ENCODE measurements at places on chromosomes 3 and 15.

- no peak for DNase-seq
These were observed 278.2 kb upstream of the KCNH8 start for GRCh38 chr3:18870074-18870640.

DNA sequence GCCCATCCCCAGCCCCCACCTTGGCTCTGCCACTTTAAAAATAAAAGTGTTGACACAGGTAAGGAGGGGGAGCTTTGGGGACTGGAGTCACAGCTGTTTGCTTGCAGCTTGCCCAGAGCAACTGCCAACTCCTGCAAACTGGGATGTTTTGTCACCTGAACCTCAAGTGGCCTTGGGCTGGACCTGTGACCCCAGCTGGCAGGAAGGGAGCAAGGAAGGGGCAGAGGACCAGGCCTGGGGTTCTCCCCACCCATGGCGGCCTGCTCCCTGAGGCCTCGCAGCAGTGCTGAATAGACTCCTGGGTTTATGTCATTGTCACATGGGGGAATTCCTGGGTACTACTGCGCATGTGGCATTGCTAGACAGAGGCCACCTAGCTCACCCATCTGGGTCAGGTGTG lies 246.9 kb upstream of the TLE3 start:
- no peak for DNase-seq

DNA sequence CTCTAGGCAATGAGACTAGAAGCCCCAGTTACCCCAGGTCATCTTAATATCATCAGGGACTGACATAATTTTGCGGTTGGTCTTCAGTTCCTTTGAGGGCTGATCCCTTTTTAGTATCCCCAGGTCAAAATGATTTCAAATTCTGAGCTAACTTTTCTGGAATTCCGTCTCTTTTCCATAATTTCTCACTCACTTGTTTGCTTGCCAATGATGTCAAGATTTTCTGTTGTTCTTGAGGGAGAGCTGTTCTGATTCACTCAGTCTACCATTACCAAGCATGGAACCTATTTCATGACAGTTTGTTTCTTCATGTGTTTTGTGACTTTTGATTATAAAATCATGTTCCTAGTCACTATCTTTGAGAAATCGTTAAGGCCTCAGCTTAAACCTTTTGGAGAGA lies 190.5 kb upstream of the LYSMD4 start:
- no peak for DNase-seq

GRCh38 chr3:183122257-183122932 lies 23.1 kb upstream of the MCCC1 start:
- no peak for DNase-seq

DNA sequence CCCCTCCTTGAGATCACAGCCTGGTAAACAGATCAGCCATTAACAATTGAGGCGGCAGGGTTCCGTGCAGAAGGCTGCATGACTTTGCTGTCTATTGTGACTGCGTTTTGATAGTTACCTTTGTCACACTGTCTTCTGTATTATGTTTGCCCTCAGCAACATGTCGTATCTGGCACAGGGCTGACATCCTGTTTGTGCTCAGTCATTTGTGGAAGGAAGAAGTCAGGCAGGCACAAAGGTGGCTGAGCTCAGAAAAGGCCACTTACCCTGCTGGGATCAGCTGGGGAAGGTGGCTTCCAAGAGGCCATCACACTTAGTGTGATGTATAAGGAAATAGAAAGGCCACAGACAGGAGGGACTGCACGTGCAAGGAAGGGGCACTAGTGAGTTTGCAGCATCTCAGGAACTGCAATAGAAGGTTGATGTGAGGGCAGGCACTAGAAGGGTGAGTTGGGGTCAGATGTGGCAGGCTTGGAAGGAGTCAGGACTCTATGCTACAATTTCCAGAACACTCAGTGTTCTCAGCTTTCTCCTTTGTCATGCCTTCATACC lies 13.4 kb downstream of the PML start:
- DNase-seq = no peak

DNA sequence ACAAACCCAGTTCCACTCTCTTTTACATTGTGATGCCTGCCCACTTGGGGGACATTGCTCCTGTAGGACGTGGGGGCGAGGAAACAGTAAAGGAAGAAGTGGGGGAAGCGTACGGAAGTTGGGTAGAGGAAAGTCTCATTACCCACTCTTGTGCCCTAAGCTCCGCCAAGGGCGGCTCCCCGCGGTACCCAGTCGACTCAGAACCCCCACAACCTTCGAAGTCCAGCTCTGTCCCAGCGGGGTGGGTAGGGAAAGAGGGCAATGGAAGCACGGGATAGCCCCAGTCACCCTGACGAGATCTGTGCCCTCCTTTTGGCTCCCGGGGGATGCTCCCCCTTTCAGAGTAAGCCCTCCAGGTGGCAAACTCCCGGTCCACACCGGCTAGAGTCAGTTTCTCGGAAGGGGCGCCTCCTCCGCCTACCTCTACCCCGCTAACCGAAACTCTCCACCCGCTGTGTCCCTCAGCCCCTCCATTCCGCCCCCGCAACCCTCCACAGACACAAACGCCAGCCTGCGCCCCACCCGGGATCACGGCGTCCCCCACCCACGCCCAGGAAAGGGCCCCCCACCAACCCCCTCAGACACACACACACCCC lies 527 bp downstream of the CSNK1G1 start:
- DNase-seq = no peak

DNA sequence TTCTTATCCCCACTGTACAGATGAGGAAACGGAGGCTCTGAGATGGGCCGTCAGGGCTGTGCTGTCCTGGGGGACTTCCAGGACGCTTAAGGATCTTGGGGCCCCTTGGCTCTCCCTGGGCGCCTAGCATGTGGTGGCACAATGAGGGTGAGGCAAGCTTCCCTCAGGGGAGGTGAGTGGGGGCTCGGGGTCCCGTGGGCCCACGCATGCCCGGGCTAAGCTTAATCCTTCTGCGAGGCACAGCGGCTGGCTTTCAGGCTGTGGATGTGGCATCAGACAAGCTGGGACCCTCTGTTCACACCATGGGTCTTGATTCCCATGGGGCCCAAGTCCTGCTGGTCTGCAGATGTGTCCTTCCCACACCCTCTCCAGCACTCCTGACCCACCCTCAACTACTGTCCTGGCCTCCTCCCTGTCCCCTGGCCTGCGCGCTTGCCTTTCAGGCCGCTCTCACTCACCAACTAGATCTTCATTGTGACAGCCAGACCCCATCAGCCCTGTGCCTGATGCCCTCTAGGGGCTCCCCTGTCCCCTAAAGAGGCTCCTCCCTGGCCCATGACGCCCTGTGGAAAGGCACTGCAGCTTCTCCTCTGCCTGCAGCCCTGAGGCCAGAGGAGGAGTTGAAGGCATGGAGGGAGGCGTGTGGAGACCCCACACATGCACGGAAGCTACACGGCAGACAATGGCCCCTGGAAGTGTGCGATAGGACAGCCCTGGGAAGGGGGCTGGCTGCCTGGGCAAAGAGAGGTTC lies 11.3 kb downstream of the DUSP7 start:
- no peak for DNase-seq

DNA sequence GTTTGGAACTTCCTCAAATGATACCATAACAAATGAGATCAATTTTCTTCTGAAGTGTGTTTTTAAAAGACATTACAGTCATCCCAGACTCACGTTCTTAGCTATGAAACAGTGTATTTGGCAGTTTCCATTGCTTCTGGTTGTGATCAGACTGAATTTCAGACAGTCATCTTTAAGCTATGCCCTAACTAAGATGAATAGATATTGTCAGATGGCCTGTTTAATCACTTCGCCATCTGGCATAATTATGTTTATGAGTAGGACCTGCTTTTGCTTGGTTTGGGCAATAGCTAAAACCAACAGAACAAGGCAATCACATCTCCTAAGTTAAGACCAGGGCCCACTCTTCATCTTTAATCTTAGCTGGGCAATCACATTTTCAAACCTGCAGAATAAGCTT lies 313.1 kb downstream of the SV2B start:
- DNase-seq = no peak

GRCh38 chr15:99149366-99149765 lies 44.5 kb downstream of the SYNM start:
- no peak for DNase-seq

- DNase-seq = no peak
These were observed 10.5 kb downstream of the ADAMTS7 start for GRCh38 chr15:78800806-78801205.

DNA sequence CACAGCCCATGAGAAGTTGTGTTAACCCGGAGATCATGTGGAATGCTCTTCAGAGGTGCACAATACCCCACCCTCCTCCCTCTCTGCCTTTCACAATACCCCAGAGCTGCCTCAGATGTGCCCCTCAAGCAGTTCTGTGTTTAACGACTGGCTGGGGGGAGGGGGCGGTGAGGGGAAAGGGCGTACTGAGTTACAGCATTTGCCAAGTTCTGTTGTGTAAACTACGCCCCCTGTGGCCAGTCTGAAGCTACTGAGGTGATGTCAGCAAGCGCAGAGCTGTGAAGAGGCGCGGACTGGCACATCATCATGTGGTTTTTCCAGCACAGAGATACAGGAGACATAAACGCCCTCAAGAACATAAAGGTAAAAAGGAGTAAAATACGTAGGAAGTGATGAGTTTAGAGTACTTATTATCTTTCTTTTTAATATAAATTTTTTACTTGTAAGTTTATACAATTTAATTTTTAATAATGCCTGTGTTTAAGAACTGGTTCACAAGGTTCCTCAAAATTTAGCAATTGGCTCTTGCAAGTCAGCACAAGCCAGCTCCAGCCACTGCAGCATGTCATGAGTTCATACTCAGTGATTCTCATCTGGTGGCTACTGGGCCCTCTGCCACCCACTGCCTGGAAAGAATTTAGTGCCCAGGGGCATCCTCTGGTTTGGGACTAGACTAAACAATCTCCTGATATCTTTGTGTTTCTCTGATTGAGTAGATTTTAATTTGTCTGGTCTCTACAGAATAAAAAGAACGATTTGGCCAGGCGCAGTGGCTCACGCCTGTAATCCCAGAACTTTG lies 1.7 kb downstream of the EPB42 start:
- DNase-seq = no peak

DNA sequence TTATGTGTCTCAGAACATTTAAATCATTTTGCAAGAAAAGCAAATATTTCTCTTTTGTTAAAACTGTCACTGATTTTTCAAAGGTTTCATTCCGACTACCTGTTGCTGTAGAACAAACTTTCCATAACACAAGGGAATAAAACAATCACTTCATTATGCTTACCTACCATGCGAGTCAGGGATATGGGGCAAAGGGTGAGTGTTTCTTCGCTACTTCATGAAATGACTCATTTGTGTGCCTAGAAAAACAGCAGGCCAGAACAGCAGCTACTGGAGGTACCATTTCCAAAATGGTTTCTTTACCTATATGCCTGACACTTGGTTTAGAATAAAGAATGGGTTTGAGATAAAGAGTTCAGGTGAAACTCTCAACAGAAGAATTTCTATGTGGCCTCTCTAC lies 712.5 kb downstream of the PLOD2 start:
- DNase-seq = no peak

DNA sequence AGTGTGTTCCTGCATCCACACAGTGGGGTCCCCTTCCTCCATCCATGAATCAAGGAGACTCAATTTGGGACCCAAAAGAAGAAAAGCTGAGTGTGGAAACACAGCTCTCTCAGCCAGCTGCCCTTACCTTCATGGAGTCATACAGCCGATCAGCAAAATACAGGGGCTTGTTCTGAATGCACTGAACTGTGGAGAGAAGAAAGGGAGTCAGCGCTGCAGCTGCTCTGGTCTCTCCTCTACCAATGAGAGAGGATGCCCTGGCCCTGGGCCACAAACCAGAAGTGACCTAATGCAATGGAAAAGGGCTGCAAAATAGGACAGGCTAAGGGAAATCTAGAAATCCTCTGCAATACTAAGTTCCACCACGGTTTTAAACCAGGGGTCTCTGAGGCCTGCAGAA lies 46.7 kb downstream of the ANXA2 start:
- no peak for DNase-seq

GRCh38 chr3:10357592-10358308 lies 36.8 kb upstream of the SEC13 start:
- DNase-seq = no peak

- peak; percentile 16 for DNase-seq
These were observed 12.8 kb downstream of the LXN start for GRCh38 chr3:158659454-158660237.

GRCh38 chr15:33888176-33888575 lies 80.1 kb upstream of the CHRM5 start:
- no peak for DNase-seq

DNA sequence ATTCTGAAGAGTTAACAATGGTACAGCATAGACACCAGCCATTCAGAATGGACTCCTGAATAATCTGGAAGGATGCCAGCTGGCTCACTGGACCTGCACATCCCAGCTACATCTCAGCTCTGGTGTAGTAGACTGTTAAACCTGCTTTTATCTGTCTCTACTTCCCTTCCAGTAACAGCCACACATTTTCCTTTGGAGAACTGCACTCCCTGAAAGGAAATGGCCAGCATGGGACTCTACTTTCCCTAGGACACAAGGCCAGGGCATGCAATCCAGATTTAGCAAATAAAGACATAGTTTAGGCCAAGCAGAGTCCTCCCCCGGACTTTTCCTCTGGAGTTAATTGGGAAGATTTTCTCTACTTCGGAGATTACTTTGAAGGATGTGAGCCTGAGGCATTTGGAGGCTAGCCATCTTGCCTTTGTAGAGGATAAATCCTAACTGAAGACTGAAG lies 82.7 kb upstream of the TCF12 start:
- no peak for DNase-seq

GRCh38 chr3:46386205-46386604 lies 15.5 kb downstream of the CCR5 start:
- DNase-seq = no peak

GRCh38 chr15:50594311-50594710 lies 47.8 kb upstream of the USP50 start:
- no peak for DNase-seq

DNA sequence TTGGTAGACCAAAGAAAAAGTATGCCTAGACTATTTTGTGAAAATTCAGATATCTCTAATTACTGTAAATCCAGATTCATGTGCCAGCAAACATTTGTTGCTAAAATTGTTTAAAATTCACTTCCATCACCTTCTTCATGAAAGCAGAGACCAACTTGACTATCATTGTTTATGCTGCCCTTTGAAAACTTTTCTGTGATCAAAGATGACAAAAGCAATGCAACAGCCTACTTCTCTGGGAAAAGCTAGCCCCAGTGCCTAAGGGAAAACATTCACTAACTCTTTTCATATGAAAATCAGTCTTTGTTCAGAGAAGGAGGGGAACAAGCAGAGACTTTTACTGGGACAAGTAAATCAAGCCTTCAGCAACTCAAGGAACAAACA lies 178.0 kb upstream of the P2RY1 start:
- DNase-seq = no peak

- DNase-seq = no peak
These were observed 125.6 kb downstream of the RPLP1 start for GRCh38 chr15:69578252-69578651.

GRCh38 chr15:54687628-54688027 lies 509.1 kb downstream of the RSL24D1 start:
- DNase-seq = no peak

DNA sequence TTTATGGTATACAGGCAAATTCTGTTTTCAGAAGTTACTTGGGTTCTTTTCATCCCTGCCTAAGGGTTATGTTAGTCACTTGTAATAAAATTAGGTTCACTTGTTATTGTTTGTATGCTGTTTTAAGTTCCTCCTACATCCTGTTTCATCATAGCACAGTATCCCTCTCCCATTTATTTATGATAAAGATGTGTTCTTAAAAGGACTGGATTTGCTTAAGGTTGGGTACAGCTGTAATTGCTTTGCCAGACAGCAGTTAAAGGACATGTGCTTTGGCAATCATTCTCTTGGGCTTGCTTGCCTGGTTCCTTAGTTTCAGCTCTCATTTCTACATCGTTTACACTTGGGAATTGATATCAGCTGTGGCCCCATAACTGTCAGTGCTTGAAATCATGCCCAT lies 11.7 kb downstream of the ATP2C1 start:
- DNase-seq = no peak
